ENCODE measurements at places on chromosomes 3 and 15. TPM values are rescaled to one million over a fixed set of nuclear protein-coding genes. Genes with fewer than 3 reads are reported as not detected.

DNA sequence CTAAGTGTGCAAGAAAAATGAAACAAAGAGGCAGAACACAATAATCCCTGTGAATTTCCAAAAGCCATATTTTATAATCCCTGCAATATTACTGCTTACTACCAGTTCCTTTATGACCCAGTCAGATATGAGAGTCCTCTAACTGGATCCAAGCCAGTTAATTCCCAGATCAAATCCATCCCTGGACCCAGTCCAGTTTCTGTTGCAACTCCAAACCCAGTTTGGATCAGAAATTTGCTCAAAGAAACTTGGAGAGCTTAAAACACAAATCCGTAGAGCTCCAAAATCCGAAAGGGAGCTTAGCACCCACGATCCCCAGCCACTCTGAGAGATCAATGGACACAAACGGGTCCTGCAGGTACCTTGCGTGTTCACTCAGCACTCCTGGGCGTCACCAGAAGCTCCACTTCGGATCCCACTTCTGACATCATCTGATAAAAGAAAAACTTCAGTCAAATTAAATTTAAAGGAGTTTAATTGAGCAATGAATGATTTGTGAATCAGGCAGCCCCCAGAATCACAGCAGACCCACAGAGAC lies 32.6 kb upstream of the THUMPD3 start:
- no peaks in the 10 kb centered on the region for H3K4me1 ChIP-seq
- no peaks in the 10 kb centered on the region for H3K36me3 ChIP-seq
- no peaks in the 10 kb centered on the region for H3K27me3 ChIP-seq

DNA sequence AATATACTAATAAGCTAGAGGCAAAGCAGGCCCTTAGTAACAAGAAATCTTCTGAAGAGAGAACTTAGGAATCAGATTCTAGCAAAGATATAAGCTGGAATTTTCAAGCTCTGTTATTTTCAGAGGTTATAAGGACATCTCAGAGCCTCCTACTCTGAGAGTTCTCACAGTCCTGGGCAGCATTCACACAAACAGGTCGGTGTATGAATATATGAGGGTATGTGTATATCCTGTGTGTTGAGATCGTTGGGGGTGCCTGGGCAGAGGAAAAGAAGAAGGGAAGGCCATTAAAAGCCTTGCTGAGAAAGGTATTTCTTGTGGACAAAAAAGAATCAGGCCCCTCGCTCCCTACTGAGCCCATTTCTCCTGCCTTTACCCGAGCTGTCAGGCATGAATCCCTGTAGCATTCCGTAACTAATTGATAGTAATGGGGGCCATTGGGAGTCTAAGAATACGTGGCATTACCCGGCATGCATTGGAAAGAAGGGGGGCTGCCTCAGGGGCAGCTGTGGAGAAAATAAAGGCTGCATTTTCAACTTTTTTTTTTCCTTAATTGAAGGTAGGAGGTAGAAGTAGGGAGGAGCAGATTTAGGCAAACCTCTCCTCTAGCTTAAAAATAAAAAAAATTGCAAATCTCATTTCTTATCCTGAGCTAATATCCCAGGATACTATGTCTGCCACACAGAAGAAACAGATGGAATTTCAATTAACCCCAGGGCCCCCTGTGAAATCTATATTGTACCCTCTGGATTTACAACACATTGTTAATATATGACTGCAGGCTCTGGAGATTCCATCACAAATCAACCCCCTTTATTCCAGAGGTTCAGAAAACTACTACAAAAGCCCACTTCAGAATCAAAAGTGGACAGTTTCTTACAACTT lies 103.8 kb downstream of the GTPBP8 start:
- H3K4me3 ChIP-seq = no peak overlapping the region
- H3K4me1 ChIP-seq = no peaks in the 10 kb centered on the region
- no peak overlapping the region for H3K27ac ChIP-seq
- H3K27me3 ChIP-seq = no peaks in the 10 kb centered on the region
- no peak for DNase-seq
- H3K36me3 ChIP-seq = no peaks in the 10 kb centered on the region

- H3K4me1 ChIP-seq = peaks cover 13% of the 10 kb centered on the region
- no peaks in the 10 kb centered on the region for H3K27me3 ChIP-seq
- peaks cover 26% of the 10 kb centered on the region for H3K36me3 ChIP-seq
- H3K4me3 ChIP-seq = no peak overlapping the region
- no peak for DNase-seq
- no peak overlapping the region for H3K27ac ChIP-seq
Measured at GRCh38 chr15:40420071-40420713, 14.6 kb downstream of the IVD start.

GRCh38 chr15:90684281-90684680 lies 32.9 kb upstream of the BLM start:
- H3K4me3 ChIP-seq = no peak overlapping the region
- H3K36me3 ChIP-seq = no peaks in the 10 kb centered on the region
- no peak overlapping the region for H3K27ac ChIP-seq

GRCh38 chr3:113113361-113113760 lies 98.0 kb upstream of the BOC start:
- H3K27ac ChIP-seq = no peak overlapping the region
- no peaks in the 10 kb centered on the region for H3K27me3 ChIP-seq
- DNase-seq = no peak

DNA sequence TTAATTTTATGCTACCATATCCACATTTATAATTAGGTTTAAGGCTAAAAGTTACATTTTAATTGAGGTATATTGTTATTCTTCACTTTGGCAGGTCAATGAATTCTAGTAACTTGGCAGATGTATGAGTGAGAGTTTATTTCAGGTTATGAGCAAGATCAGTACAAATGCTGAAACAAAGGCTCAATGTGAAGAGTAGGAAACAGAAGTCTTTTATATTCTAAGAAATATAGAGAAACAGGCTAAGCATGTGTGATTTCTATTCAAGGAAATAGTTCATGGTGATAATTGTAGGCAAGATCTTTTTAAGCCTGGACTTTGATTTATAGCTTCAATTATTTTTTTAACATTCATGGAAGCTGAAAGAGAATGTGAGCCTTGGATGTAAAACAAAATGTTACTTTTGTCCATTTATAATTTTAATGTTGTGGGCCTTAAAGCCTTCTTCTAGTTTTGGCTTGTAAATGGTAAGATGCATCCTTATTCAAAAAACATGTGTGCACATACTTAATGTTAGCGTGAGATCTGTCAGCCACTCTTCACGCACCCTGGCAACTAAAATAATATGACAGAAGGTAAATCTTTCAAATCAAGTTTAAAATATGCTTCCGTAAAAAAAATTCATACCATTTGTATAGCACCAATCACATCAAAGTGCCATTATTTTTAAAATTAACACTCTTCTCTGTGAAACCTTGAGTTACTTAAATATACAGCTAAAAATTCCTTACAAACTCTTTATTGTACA lies 22.8 kb upstream of the OSTN start:
- DNase-seq = no peak
- no peak overlapping the region for H3K27ac ChIP-seq
- H3K4me1 ChIP-seq = no peaks in the 10 kb centered on the region
- no peaks in the 10 kb centered on the region for H3K27me3 ChIP-seq

- no peaks in the 10 kb centered on the region for H3K27me3 ChIP-seq
- DNase-seq = no peak
- H3K4me3 ChIP-seq = no peak overlapping the region
Measured at GRCh38 chr3:138127636-138128365, 4.4 kb downstream of the A4GNT start.

- no peak overlapping the region for H3K27ac ChIP-seq
- H3K4me1 ChIP-seq = peaks cover 3% of the 10 kb centered on the region
- no peaks in the 10 kb centered on the region for H3K36me3 ChIP-seq
- no peak for DNase-seq
- H3K4me3 ChIP-seq = no peak overlapping the region
- H3K27me3 ChIP-seq = no peaks in the 10 kb centered on the region
Measured at GRCh38 chr3:130906374-130906995, 12.6 kb downstream of the ATP2C1 start.

DNA sequence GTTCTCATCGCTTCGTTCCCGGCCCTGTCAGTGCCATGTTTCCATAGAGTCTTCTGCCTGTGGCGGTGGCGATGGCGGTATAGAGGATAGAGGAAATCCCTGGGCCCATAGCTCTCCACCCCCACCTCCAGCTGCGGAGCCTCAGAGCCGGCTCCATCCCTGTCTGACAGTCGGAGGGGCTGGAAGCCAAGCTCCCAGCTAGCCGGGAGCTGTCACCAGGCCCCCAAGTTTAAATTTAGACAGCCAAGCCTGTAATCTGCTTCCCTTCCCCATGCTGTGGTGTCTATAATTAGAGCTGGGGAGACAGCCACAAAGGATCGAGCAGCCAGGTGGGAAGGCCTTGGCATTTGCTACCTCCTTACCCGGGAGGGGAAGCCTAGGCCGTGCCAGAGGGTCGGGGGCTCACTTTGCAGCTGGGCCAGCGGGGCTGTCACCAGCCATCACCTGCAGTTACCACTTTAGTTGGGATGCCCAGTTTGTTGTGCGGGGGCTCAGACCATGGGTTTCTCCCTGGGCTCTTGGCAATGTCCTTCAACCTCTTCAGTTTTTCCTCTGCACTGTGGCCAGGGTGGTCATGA lies 56.3 kb upstream of the SEC13 start:
- H3K4me3 ChIP-seq = no peak overlapping the region
- no peak for DNase-seq
- H3K27me3 ChIP-seq = no peaks in the 10 kb centered on the region

GRCh38 chr3:63652066-63652725 lies at the start of gene SNTN:
Gene SNTN, plus strand, starts transcription at chr3:63652675. Its CDS starts 13 bp downstream, at chr3:63652688.
- H3K4me1 ChIP-seq = no peaks in the 10 kb centered on the region
- no peak within 1 kb of the TSS for H3K4me3 ChIP-seq
- DNase-seq = no peak
- H3K36me3 ChIP-seq = no peaks in the 10 kb centered on the region
- H3K27ac ChIP-seq = no peak within 1 kb of the TSS
- H3K27me3 ChIP-seq = no peaks in the 10 kb centered on the region

DNA sequence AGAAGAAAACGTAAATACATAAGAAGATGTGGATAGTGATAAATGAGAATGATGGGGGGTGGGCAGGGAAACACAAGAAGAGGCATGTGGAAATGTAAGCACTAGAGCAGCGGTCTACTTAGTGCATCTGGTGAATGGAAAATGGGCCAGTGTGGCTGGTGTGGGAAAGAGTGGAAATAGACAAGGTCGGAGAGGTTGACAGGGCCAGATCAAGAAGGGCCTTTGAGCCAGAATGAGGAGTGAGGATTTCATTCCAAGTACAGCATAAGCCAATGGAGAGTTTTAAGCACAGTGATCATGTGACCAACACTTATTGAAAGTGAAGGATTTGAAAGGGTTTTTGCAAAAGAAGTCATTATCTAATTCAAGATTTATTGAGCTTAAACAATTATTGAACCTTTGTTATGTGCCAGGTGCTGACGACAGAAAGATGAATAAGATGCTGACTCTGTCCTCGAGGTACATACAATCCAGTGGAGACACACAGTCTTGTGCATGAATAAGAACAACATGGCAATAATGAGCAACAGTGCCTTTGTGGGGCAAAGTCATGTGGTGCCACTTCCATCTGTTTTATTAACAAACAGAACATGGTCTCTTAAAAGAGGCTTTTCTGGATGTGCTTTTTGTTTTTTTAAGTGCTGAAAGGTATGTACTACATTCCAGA lies 124.1 kb downstream of the MFSD1 start:
- H3K36me3 ChIP-seq = no peaks in the 10 kb centered on the region
- no peaks in the 10 kb centered on the region for H3K4me1 ChIP-seq
- H3K4me3 ChIP-seq = no peak overlapping the region
- no peak for DNase-seq

GRCh38 chr3:62210011-62210410 lies 163.3 kb downstream of the FEZF2 start:
- H3K36me3 ChIP-seq = peaks cover 6% of the 10 kb centered on the region
- H3K27ac ChIP-seq = no peak overlapping the region
- no peaks in the 10 kb centered on the region for H3K4me1 ChIP-seq
- H3K4me3 ChIP-seq = no peak overlapping the region
- no peaks in the 10 kb centered on the region for H3K27me3 ChIP-seq
- no peak for DNase-seq

DNA sequence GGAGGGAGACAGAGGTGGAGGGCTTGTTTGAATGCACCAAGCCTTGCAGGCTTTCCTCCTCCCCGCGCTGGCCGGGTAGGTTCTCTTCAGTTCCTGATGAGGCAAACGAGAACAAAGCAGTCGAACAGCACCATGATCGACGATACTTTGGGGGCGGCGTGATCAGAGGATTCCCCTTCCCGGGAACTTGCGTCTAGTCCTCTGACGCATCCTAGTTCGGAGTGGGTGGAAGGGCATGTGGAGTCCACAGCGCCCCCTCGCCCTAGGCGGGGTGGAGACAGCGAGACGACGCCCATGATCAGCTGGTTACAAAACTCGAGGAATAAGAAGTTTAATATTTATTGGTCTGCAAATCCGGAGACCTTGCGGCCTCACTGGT lies 452 bp upstream of the SV2B start:
- H3K4me3 ChIP-seq = peak overlapping the region; percentile 56
- no peaks in the 10 kb centered on the region for H3K4me1 ChIP-seq
- no peak overlapping the region for H3K27ac ChIP-seq
- no peaks in the 10 kb centered on the region for H3K36me3 ChIP-seq
- no peak for DNase-seq

GRCh38 chr3:4162096-4162495 lies 141.1 kb upstream of the SETMAR start:
- no peak overlapping the region for H3K4me3 ChIP-seq
- no peaks in the 10 kb centered on the region for H3K27me3 ChIP-seq
- no peaks in the 10 kb centered on the region for H3K4me1 ChIP-seq
- DNase-seq = no peak
- H3K36me3 ChIP-seq = no peaks in the 10 kb centered on the region

DNA sequence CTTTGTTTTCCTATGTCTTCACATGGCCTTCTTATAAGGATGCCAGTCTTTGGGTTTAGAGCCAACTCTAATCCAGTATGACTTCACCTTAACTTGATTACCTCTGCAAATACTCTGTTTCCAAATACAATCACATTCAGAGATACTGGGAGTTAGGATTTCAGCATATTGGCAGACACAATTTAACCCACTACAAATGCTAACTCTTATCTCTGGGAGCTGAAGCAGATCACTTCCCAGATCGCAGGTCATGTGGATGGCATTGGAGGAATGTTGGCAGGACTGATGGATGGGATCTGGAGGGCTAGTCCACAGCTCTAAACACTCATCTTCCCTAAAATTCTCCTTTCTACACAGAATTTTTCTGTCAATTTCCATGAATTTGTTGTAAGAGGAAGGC lies 46.2 kb upstream of the ADGRG7 start:
- H3K4me3 ChIP-seq = no peak overlapping the region
- no peak for DNase-seq
- peaks cover 3% of the 10 kb centered on the region for H3K36me3 ChIP-seq
- no peaks in the 10 kb centered on the region for H3K4me1 ChIP-seq
- no peak overlapping the region for H3K27ac ChIP-seq

GRCh38 chr15:52021128-52021671 lies 2.2 kb downstream of the MAPK6 start:
- DNase-seq = peak; percentile 70
- H3K4me1 ChIP-seq = peaks cover 13% of the 10 kb centered on the region
- no peaks in the 10 kb centered on the region for H3K36me3 ChIP-seq

GRCh38 chr3:30894521-30895251 lies at the start of gene GADL1:
Gene GADL1, minus strand, starts transcription at chr3:30894661. Its CDS starts 47 bp downstream, at chr3:30894614.
- no peak for DNase-seq
- no peaks in the 10 kb centered on the region for H3K27me3 ChIP-seq
- H3K4me3 ChIP-seq = peak within 1 kb of the TSS; percentile 83
- H3K36me3 ChIP-seq = no peaks in the 10 kb centered on the region
- H3K27ac ChIP-seq = peak within 1 kb of the TSS; percentile 35

Gene PLA1A
- 15.0 TPM for total RNA-seq

Gene LSMEM2
- total RNA-seq = not detected

Gene CCR4
- 3.1 TPM for total RNA-seq

Gene SLC51B
- not detected for total RNA-seq

Gene HESX1
- not detected for total RNA-seq

Gene SEMA3B
- 24.2 TPM for total RNA-seq

Gene RTP2
- total RNA-seq = not detected

Gene SH2D7
- total RNA-seq = not detected

Gene CLSTN2
- total RNA-seq = 65.8 TPM

Gene GABRR3
- total RNA-seq = not detected

Gene SLC28A2
- not detected for total RNA-seq

Measured in ascending aorta (tissue), 2 donors.